Body of pancreas (tissue), 4 donors: ENCODE measurements at places on chromosomes 7 and 10. TPM values are rescaled to one million over a fixed set of nuclear protein-coding genes. Genes with fewer than 3 reads are reported as not detected.
A peak's percentile ranks its signal among the peaks of the same experiment; 100 is the strongest.

- DNase-seq: peak; percentile 47
Observed at GRCh38 chr7:114081606-114082425, 163.0 kb upstream of the PPP1R3A start.

DNA sequence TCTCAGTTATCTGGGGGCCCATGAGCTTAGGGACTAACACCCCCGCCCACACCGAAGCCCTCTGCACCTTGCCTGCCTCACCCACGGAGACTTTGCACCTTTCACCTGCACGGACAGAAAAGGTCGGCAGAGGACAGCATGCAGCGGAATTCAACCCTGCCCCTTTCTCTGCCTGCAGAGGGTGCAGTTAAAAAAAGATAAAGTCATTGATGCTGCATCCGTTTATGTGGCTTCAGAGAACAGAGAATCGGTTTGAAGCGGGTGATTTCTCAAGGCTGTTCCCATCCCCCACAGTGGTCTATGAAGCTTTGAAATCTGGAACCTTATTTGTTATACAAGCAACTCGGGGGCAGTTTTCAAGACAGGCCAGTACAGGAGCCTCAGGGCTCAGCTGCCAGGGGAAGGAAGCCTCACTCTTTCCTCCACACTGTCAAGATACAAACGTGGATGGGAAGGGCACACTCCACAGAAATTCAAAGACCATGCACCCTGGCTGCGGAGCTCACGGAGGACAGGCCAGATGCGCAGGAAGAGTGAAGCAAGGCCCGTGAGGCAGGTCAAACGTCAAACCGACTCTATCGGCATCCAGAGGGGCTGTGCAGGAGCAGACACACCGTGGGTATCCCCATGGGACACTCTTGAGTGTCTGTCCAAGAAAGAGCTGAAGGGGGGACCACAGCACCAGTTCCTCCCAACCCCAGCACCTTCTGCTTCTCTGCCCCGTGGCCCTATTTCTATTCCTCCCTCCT is 66.3 kb downstream of the INSIG1 start:
- no peak for DNase-seq

DNA sequence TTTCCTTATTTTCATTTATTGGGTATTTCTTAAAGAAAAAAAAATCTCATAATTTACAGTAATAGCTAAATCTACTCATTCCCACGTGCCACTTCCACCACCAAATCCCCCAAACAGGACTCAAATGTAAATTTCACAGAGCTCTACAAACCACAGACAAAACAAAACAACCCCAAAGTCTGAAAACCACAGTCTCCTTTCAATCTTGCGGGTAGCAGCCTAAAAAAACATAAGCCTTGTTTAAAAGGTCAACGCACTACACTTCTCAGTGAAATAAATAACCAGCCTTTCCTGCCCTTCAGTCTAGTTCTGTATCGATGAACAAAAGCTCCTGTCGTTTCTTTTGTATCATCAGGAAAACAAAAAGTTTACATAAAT is 121.8 kb upstream of the AFAP1L2 start:
- no peak for DNase-seq

DNA sequence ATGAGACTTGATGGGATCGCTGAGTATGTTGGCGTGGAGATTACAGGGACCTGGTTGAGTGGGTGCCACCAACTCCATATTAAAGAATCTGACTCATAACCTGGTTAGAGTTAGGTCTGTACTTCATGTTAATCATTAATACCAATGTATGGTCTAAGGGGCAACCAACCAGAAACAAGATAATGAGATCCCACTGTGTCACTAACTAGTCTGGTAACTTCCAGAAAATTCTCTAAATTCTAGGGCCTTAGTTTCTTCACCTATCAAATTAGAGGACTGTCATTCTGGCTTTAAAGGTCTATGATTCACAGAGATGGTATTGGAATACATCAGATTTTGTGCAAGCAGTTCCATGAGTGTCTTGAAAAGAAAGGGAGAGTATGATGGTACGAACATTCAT is 102.2 kb downstream of the SNX10 start:
- DNase-seq: no peak

DNA sequence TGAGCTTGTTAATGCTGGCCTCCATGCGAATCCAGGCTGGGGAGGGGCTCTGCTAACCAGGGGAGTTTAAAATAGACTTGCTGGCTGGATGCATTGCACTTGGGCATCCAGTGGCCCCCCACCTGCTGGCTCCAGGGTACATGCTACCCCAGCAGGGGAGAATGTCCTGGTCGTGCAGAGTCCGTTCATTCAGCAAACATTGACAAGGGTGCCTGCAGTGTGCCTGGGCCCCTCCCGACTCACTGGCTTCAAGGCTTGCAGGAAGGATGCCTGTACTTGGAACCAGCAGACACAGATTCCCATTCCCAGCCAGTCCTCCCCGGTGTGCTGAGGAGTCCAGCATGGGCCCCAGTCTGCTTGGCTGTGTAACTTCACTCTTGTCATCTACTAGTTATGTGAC is 1.5 kb downstream of the SLC29A3 start:
- no peak for DNase-seq

DNA sequence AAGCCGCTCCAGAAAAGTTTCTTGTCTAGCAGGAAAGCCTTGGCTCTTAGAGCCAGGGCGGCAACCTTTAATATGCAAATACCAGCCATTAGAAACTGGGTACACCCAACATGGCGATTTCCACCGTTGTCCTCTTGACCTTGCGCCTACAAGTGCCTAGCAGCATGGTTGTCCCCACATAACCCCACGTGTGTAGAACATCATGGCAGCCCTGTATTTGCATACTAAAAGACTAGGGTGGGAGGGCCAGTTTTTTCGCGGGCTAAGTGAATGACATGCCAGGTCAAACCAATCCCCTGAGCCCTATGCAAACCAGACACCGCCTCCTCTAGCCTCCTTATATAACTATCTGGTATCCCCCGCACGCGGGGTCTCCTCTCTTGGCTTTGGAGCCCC is 58.4 kb upstream of the FZD8 start:
- peak; percentile 3 for DNase-seq

DNA sequence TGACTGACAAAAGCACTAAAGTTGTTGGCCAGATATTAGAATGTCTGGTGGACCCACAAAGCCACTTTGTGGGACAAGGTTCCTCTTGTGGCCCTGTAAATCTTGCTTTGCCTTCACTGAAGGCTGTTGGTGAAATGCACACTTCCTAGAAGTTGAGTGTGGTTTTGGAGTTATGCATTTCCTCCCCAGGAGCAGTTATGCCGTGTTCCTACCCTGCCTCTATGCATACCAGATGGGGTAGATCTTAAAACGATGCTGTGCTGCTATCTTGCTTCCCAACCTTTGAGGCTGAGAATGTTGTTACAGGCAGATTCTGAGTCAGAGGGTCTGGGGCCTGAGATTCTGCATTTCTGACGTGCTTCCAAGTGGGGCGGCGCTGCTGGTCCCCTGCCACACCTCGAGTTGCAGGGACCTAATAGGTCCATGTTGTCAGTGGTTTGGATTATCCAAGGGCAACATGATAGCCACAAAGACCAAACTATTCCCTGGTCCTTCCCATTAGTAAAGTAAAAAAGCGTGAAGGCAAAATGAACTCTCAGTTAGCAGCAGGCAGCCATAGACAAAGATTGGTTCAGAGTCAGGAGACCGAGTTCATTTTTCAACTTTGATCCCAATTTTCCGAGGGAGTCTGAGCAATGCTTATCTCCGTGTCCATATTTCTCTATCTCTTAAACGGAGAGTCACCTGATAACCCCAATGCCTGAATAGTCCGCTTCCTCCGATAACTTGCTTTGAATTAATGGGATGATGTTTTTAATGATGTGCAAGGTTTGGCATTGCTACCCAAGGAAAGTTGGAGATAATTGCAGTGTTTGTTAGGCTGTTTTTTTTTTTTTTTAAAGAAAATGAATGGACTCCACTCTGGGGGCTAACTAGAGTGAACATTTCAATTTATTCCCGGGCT is 55.8 kb downstream of the CDHR3 start:
- DNase-seq: no peak

The TRIP6 gene
- total RNA-seq: 43.6 TPM

The TEX47 gene
- not detected for total RNA-seq

The DNMBP gene
- 19.2 TPM for total RNA-seq

The ARHGEF5 gene
- total RNA-seq: 23.1 TPM

The UPK3BL2 gene
- 7.5 TPM for total RNA-seq
